ENCODE measurements at places on chromosomes 16 and 17.

DNA sequence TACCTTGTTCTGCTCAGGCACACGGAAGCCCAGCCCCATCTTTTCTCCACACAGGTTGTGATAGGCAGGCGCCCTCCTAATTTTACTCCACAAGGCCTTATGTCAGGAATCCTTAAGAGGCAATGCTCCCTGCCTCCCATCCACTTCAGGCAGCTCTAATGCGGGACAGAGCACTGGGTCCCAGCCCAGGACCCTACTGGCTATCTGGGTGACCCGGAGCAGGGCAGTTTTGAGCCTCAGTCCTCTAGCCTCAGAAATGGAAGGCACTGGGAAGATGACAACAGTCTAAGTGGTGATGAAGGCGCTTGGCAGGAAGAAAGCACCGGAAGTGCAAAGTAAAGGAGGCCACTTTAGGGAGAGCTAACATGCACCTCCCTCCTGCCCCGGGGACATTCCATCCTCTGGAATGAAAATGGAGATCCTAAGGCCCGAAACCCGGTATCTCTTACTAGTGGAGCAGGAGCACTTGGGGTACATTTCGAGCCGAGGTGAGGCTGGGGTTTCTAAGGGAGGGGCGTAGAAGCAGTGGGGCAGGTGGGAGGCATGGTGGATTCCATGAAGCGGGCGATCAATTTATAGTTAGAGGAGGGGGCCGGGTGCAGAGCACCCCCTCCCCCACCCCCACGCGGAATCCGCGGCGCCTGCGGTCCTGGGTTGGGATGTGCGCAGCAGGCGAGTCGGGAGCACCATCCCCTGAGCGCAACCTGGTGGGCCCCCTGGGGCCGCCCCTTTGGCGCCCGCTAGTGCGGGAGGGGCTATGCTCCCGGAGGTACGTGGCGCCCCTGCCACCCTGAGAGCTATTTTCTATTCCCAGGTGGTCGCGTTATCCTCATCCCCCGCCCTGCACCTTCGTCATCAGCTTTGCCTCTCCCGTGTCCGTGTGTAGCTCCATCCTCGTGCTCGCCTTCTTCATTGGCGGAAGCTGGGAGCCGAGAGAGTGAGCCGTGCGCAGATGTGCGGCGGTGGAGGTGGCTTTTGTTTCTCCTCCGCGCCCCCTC is 4.9 kb downstream of the MT1F start:
- no peak for DNase-seq

DNA sequence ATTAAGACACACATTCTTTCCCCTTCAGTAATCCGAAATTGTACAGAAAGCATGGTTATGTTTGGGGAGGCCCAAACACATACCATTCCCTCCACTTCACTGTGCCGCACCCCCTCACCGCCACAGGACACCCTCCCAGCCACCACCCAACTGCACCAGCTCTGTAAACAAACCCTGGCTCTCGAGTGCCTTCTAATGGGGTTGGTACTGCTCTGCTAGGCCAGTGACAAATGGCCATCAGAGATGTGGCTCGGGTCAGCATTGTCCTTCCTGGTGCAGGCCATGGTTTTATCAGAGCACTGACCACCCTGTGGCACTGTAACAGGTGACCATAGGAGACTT is 24.0 kb upstream of the SREBF1 start:
- no peak for DNase-seq

DNA sequence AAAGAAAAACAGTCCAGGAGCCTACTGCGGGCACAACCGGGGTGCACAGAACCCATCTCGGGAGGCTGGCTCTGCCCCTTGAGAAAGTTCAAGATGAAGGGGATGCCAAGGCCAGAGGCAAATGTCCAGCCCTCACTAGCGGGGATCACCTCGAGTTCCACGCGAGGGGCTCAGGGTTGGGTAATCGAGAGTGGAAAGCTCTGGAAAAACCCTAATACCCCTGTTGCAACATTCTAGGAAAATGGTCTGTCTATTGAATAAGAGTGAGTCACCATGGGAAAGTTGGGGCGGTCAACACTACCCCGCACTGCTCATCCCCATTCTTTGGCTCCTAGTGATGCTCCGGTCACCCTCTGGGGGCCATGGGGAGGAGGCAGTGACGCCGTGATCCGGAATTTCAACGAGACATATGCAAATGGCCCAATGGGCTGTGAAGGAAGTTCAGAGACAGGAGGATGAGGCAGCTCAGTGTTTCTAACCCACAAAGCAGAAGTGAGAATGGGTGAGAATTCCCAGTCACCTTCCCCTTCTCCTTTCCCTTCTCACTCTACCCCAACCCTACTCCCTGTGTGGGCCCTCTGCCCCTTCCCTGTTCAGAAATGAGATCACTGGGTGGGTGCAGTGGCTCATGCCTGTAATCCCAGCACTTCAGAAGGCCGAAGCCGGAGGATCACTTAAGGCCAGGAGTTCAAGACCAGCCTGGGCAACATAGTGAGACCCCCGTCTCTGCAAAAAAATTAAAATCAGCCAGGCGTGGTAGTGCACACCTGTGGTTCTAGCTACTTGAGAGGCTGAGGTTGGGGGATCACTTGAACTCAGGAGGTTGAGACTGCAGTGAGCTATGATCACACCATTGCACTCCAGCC is 22.4 kb downstream of the SOCS3 start:
- DNase-seq = no peak

GRCh38 chr16:64654178-64654577 is 467.7 kb downstream of the CDH11 start:
- DNase-seq = no peak

DNA sequence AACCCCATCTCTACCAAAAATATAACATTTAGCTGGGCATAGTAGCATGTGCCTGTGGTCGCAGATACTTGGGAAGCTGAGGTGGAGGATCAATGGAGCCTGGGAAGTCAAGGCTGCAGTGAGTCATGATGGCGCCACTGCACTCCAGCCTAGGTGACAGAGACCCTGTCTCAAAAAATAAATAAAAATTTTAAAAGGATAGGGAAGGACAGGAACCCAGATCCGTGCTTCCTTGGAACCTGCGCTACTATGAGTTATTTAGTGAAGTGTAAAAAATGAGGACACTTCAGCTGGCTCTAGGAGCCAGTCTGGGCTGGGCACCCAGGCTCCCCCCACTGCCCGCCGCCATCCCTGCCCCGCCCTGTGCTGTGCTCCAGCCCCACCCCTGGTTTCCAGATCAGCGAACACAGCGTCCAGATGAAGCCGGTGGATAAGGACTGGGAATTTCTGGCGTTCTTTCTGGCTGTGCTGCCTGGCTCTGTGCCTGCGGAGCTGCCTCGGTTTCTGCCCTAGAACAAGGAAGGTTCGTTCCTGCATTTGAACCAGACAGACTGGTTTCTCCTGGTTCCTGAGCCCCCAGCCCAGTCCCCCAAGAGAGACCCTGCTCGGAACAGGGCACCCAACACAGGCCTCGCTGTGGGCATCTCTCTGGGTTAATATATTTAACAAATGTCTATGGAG is 18.5 kb downstream of the PLLP start:
- DNase-seq = no peak

DNA sequence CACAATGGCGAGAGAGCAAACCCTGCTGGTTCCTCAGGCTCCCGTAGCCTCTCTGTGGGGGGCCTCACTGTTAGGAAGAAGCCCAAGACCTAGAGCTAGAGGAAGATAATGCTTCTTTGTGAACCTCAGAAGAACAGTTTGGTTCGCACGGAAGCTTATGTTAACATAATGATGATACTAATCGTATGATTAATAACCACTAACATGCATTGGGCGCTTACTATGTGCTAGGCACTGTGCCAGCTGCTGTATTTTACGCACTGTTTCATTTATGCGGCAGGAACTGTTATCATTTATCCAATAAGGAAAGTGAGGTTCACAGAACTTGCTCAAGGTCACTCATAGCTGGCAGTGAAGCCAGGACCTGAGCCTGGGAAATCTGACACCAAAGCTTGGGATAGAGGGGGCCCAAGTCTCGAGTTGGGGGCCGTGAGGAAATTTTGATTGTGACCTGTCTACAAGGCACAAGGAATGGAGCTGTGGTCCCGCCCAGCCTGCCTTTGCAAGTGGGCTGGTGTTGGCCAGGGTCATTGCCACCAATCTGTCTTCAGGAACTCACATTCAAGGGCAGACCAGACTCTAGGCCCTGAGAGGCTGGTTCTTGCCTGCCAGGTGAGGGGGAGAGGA is 6.8 kb downstream of the PRCD start:
- DNase-seq = no peak

GRCh38 chr16:67672739-67673662 is 6.4 kb downstream of the C16orf86 start:
- no peak for DNase-seq

DNA sequence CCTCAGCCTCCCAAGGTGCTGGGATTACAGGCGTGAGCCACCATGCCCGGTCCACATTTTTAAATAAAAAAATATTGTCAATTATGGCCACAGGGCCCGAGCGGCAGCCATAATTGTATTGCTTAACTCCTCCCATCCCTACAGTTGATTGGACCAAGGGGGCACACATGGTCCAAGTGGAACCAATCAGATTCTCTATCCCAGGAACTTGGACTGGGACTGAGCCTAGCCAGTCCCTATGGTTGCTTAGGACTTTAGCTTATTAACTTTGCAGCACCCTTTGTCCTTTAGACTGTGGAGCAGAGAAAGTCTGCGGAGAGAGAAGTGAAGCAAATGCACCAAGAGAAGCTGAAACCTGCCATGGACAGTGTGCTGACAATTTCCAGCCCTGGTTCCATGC is 5.5 kb upstream of the RDM1 start:
- no peak for DNase-seq

DNA sequence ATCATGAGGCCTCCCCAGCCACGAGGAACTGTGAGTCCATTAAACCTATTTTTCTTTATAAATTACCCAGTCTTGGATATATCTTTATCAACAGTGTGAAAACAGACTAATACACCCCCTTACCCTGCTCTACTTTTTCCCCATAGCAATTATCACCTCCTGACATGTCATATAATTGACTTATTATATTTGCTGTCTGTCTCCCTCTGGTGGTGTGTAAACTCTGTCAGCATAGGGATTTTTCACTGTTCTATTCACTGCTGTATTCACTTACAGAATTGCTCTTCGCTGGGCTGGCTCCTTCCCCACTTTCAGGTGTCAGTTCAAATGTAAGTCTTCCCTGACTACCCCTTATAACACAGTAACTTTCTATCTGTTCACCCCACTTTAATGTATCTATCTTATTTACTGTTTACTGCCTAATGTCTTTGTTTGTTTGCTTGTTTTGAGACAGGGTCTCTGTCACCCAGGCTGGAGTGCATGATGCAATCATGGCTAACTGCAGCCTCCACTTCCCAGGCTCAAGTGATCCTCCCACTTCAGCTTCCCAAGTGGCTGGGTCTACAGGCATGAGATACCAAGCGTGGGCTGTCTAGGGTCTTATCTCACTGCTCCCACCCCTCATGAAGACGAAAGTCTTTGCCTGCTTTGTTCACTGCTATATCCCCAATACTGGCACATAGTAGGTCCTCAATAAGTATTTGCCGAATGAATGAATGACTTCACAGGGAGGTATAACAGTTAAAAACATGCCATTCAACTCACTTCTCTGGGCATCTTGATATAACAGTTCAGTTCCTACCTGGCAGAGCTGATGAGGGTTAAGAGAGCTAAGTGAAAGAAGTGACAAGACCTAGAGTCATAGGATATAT is 52.4 kb upstream of the CDH3 start:
- no peak for DNase-seq

GRCh38 chr16:17302214-17302613 is 168.5 kb downstream of the XYLT1 start:
- DNase-seq = no peak

DNA sequence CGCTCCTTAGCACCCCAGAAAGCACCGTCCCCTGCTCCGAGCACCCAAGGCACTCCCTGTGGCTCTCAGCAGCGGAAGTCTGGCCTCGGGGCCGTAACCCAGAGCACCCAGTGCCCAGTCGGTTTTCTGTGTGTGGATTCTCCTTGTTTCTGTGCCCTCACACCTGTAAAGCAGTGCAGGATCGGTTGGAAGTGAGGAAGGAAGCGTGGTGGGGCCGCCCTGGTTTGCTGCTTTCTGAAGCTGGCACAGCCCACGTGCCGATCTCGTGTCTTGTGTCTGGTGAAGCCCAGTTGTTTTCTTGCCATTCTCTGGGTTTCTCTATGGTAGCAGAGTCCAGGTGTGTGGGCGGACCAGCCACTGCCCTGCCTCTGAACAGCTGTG is 3.7 kb downstream of the ACSF3 start:
- no peak for DNase-seq

DNA sequence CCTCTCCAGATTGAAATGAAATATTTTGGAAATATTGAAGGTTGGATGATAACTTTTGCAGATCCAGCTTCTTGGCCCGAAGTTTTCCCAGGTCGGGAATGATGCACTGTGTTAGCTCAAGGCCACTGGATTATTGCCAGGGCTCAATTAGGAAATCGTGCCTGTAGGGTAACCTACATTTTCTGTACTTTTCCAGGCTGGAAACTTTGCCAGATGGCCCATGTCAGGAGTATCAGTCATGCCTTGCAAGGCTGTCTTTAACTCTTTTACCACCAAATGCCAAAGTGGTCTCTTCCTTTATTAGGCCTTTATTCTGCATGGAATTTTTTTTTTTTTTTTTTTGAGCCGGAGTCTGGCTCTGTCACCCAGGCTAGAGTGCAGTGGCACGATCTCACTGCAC is 8.9 kb upstream of the SEC14L1 start:
- DNase-seq = no peak

Measured in NCI-H1436 treated with DMSO at 0.1 percent for 48 hours (cell line).